CD4-positive, alpha-beta T cell treated with Interleukin-6 at 100 ng/mL for 8 hours (primary cell): ENCODE measurements at places on chromosomes 6 and 20.

DNA sequence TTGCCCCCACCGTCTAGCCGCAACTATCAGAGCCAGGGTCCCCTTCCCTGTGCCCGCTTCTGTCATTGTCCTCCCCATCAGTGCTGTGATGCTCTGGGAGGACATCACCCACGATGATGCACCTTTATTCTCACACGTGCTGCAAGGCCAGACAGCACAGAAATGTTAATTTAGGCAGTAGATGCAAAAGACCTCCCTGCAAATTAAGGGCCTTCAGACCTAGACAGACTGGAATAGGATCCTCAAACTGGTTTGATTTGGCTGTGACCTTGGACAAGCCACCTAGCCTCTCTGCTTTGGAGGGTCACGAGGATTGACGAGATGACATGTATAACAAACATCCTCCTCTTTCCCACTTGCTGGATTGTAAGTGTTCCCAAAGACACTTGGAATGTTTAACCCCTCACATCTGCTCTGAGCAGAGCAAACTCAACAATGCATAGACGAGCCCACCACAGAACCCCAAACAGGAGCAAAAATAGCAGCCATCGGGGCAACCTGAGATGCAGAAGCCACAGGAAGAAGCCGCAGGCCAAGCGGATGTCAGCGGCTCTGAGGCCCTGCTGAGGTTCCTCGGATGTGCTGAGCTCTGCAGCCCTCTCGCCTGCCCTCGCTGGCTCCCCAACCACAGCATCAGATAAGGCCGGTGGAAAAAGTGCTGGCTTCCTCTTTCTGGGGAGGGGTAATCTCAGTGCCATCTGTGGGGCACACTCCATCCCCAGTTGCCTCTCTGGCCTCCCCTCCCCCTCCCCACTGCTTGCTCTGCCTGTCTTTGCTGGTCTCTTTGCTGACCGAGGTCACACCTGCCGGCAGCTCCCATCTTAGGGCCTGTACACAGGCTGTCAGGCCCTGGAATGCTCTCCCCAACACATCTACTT, 35.3 kb downstream of the TOX2 start:
- DNase-seq = peak; percentile 73

DNA sequence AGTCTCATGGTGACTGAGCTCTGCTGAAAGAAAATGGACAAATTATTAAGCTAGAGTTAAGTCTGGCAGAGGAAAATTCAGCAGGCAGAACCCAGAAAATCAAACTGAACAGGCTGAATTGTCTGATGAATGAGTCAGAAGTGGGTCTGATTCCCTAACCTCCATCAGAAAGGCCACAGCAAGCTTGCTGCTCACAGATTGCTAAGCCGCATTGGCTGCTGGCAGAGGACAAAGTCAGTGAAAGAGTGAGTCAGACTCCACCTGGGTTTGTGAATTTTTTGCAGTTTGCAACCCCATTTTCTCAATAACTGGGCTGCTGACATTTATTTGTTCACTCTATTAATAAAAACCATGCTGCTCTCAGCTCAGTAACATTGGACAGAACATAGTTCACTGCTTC, 191.3 kb downstream of the EPM2A start:
- DNase-seq = no peak

DNA sequence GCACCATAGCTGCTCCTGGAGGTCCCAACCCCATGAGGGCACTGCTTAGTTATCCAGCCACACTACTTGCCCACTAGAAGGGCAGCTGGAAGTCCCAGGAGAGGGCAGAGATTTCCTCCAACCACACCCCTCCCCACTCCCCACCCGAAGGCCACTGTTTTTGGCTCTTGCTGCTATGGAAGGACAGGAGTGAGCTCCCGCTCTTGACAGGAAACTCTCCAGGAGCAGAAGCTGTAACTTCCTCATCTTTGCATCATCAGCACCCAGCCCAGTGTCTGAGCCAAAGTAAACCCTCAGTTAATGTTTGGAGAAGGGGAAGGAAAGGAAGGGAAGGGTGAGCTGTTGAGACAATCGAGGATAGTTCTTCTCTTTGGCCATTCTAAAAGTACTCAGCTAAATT, 120.7 kb downstream of the MTFR2 start:
- no peak for DNase-seq

DNA sequence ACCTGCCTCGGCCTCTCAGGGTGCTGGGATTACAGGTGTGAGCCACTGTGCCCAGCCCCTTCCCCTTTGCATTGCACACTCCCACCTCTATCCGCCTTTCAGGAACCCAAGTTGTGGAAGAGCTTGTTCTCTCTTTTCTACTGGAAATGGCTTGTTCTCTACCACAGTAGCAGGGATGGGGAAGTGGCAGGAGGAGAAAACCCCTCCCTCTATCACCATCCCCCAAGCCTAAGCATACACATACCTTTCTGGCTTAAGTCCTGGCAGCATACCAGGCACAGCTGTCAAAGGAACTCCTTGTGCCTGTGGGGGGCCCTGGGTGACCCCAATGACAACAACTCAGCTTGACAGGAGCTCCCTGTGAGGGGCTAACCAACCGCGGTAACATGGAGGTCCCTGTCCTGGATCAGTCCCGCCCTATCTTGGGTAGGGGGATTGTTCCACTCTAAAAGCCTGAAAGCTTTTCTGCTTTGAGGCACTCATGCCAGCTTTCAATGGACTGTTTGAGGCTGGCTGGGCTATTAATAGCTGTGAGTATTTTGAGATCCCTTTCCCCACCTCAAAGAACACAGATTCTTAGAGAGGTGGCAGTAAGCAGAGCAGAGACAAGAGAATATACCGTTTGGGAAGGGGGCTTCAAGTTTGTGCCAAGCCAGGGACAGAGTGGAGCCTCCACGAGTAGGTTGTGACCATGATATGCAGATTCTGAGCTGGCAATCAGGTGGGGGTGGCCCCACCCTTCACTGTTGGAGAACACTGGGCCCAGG, 2.3 kb downstream of the KLHDC3 start:
- DNase-seq = no peak

GRCh38 chr6:45895569-45895968, 120.1 kb downstream of the CLIC5 start:
- no peak for DNase-seq

DNA sequence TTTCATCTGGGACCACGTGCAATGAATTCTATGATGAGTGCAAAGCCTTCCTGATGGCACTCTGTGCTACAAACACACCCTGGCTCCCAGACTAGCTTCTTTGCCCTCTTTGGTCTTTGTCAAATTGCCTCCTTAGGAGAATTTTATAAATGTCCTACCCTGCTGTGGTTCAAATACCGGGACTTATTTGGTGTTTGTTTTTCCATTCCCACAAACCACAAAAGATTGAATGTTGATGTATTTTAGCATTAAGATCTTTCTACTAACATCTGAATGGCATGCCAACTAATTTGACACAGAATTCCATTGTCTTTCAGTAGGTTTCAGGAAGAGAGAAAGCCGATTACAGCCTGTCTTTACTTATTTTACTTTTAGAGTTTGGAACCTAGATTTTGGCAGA, 424.2 kb upstream of the SLC35B3 start:
- no peak for DNase-seq

DNA sequence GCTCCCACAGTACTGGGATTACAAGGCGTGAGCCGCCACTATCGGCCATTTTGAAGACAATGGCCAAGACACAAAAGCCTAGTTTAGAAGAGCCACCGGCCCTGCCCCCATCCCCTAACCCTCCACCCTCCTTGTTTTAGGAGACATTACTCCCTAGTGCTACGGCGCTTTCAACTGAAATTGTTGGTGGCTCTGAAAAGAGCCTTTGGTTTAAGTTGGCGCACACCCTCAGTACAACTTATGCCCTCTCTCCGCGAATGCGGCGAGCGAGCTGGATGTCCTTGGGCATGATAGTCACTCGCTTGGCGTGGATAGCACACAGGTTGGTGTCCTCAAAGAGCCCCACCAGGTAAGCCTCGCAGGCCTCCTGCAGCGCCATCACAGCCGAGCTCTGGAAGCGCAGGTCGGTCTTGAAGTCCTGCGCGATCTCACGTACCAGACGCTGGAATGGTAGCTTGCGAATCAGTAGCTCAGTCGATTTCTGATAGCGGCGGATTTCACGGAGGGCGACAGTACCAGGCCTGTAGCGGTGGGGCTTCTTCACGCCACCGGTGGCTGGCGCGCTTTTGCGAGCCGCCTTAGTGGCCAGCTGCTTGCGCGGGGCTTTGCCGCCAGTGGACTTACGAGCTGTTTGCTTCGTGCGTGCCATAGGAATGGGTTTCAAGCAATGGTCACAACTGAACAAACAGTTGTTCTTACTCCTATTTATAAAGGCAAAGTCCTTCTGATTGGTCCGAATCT, 114.9 kb upstream of the BTN3A2 start:
- DNase-seq = peak; percentile 82
